GM23338 (cell line): ENCODE measurements at places on chromosomes 5 and 9. TPM values are rescaled to one million over a fixed set of nuclear protein-coding genes. Genes with fewer than 3 reads are reported as not detected.

TSSK1B gene
- 0.52 TPM in 1 of 2 replicates, not detected in the other for total RNA-seq

IQGAP2 gene
- 55.8 and 86.5 TPM in 2 replicates for total RNA-seq

IFNA13 gene
- not detected in 2 replicates for total RNA-seq

- DNase-seq = no peak
Measured at GRCh38 chr9:128595471-128595870, 43.1 kb downstream of the SPTAN1 start.

DNA sequence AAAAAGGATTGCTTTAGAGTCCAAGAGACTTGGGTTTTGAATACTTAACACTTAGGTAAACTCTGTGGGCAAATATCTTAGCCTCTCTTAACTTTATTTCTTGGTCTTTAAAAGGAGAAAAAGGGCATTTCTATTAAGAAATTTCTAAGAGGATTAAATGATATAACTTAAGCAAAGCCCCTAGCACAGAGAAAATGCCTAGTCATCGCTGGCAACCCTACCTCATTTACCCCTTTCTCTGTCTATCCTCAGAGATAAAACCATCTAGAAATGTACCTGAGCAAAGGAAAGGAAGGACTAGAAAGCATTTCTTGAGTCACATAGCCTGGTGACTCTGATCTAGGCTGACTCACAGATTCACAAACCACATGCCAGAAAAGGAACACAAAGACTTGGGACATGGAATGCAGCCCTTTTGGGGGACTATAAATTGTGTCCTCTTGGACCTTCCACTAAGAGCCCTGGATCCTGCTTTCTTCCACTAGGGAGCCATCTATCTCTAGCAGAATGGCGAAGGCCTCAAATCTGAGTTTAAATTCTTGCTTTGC lies 120.6 kb downstream of the FOXD1 start:
- DNase-seq = no peak
